ENCODE measurements at places on chromosomes 3 and 15. TPM values are rescaled to one million over a fixed set of nuclear protein-coding genes. Genes with fewer than 3 reads are reported as not detected.

DNA sequence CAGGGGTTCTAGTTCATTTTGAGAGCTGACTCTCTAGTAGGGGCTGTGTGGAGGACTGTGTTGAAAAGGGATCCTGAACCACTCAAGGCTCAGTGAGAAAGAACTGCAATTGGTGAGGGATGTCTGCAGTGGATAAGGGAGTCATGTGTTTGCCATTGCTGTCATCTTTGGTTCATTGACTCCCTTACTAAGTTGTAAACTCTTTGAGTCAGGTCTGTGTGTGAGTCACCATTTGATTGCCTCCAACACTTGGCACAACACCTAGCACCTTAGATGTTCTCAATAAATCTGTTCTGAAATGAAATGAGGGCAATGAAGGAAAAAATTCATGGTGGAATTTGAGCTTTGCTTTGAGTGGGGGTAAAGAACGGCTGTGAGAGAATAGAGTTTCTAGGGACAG lies 51.7 kb downstream of the PLS1 start:
- no peak for DNase-seq

DNA sequence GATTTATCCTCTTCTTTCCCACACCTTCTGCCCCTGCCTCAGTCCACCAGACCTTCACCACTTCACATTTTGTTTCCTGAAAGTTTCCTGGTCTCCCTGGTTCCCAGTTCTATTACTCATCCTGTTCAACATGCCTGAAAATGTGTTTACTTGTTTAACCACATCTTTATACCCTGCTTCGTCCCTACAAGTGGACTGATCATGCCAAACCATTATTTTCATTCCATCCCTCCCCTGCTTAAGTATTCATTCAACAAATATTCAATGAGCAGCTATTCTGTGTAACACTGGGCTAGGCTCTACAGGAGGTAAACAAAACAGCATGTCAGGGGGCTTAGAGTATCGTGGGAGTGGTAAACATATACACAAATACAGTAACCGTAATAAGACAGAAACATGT lies 5.5 kb downstream of the MYO5A start:
- DNase-seq = no peak

GRCh38 chr3:14680716-14681115 lies 5.8 kb downstream of the C3orf20 start:
- no peak for DNase-seq

ACTRT3 gene
- 4.4 TPM for polyA plus RNA-seq

HES1 gene
- 76.1 TPM for polyA plus RNA-seq

GRCh38 chr3:138418601-138419206 lies 15.7 kb upstream of the ESYT3 start:
- no peak for DNase-seq

GRCh38 chr3:45572755-45573154 lies 21.8 kb upstream of the LIMD1 start:
- DNase-seq = no peak

DNA sequence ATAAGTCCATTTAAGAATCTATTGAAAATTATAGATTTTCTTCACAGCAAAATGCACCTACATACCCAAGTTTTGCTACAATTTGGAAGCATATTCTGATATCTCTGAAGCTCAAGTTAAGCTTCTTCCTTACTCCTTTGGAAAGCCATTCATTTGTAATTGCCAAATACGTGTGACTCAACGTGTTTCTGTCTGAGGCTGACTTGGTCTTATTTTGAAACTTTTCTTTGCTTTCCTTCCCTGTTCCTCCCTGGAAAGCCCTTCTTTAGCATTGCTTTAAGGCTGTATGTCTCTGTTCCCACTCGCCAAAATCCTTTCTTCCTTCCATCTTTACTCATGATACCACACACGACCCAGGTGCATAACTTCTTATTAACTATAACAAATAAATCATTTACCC lies 232.0 kb downstream of the ZBBX start:
- no peak for DNase-seq
